Vagina (tissue), 2 donors: ENCODE measurements at places on chromosomes 7 and 10. TPM values are rescaled to one million over a fixed set of nuclear protein-coding genes. Genes with fewer than 3 reads are reported as not detected.

Gene KIF11
- total RNA-seq: 3.4 TPM

Gene OPALIN
- not detected for total RNA-seq

Gene HPS6
- 29.7 TPM for total RNA-seq

Gene SEMA3C
- total RNA-seq: 90.6 TPM

Gene ASB15
- not detected for total RNA-seq

Gene GIMAP6
- 21.4 TPM for total RNA-seq

Gene ARID5B
- total RNA-seq: 75.9 TPM

GRCh38 chr7:45709168-45710042 lies 135.2 kb downstream of the ADCY1 start:
- no peak overlapping the region for H3K4me3 ChIP-seq
- no peaks in the 10 kb centered on the region for H3K36me3 ChIP-seq
- H3K27ac ChIP-seq: peak overlapping the region; percentile 73
- DNase-seq: peak; percentile 90

DNA sequence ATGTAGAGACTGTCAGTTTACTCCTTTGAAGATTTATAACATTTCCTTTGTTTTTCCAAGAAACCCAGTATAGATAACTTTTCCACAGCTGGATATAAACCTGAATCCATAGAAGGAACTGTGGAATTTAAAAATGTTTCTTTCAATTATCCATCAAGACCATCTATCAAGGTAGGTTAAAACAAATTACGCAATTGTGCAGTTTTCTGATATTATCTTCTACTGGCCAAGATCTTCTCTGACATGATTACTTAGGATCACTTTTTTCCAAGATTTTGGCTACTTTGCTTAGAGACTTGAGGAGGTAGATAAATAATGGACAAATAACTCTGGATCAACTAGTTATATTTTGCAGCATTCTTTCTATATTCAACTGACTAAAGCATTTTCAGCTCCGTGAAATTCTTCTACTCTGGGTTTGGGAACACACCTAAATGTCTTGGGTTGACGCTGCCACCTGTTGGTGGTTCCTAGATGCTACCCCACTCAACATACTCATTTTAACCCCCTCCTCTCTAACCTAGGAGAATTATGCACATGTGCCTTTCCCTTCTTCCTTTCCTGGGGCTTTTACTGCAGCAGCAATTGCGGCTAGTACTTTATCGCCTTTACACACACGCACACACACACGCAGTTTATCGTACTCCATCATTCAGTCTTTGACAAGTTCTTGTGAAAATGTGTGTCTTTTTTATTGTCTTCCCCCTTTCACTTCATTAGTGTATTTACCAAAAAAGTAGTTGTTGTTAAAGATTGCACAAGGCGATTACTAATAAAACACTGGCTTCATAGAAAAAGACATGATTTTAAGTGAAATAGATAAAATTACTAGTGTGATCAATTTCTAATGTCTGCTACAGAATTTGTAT lies 32.7 kb downstream of the ABCB5 start:
- no peaks in the 10 kb centered on the region for H3K36me3 ChIP-seq
- peak overlapping the region; percentile 44 for H3K27ac ChIP-seq
- no peak overlapping the region for H3K4me3 ChIP-seq
- H3K4me1 ChIP-seq: no peaks in the 10 kb centered on the region

DNA sequence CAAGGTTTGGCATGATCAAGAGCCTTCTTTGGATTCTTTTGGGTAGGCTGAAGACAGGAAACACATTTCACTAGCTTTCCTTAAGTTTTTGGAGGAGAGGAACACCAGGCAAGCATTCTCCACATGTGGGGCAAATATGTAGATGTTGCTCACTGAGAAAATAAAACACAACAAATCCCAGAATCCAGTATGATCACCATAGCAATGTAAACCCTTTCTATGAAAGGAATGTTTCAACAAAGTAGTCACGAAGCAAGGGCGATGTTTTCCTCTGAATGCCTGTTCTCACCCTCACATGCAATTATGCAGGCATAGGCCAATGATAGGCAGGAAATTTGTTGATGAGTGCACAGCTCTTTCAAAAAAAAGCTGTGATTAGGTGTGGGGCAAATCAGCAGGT lies 20.5 kb upstream of the CEP41 start:
- no peaks in the 10 kb centered on the region for H3K4me1 ChIP-seq
- no peak for DNase-seq
- no peaks in the 10 kb centered on the region for H3K27me3 ChIP-seq
- no peak overlapping the region for H3K27ac ChIP-seq

GRCh38 chr10:46031648-46032532 lies 1.5 kb upstream of the NCOA4 start:
- H3K4me3 ChIP-seq: no peak overlapping the region
- no peak overlapping the region for H3K27ac ChIP-seq
- no peaks in the 10 kb centered on the region for H3K27me3 ChIP-seq

GRCh38 chr7:101598422-101598985 lies 30.6 kb downstream of the MYL10 start:
- peaks cover 14% of the 10 kb centered on the region for H3K4me1 ChIP-seq
- H3K27me3 ChIP-seq: no peaks in the 10 kb centered on the region
- H3K4me3 ChIP-seq: no peak overlapping the region
- no peak for DNase-seq
- H3K36me3 ChIP-seq: no peaks in the 10 kb centered on the region
- peak overlapping the region; percentile 56 for H3K27ac ChIP-seq

GRCh38 chr7:133234961-133235875 lies 17.7 kb upstream of the EXOC4 start:
- no peak for DNase-seq
- no peak overlapping the region for H3K27ac ChIP-seq
- H3K27me3 ChIP-seq: no peaks in the 10 kb centered on the region
- H3K36me3 ChIP-seq: no peaks in the 10 kb centered on the region
- no peak overlapping the region for H3K4me3 ChIP-seq

DNA sequence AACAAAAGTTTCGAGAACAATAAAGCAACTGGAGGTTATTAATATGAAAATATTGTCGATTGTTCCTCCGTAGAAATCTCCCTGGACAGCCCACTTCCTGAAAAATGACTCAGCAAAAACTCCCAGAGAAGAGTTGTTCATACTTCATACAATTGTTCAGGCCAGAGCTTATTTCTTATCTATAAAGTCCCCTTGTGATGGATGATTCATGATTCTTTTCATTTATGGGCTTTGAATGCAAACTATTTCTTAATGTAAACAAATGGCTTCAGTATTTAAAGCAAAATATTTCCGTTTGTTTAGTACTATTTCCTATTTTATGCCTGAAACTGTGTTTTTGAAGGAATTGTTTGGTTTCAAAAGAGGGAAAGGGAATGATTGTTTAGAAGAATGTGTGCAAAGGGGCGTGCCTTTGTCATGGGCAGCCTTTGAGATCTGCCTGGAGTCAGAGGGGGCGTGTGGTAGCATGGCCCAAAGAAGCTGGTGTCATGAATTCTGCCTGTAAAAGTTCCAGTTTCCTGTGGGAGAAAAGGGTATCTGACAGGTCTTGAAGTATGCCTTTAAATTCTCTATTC lies 26.2 kb upstream of the EXOC6 start:
- no peaks in the 10 kb centered on the region for H3K27me3 ChIP-seq
- no peak overlapping the region for H3K4me3 ChIP-seq
- H3K4me1 ChIP-seq: peaks cover 7% of the 10 kb centered on the region
- DNase-seq: no peak
- no peak overlapping the region for H3K27ac ChIP-seq

- H3K4me3 ChIP-seq: no peak overlapping the region
- no peak for DNase-seq
- H3K36me3 ChIP-seq: no peaks in the 10 kb centered on the region
- no peak overlapping the region for H3K27ac ChIP-seq
- no peaks in the 10 kb centered on the region for H3K27me3 ChIP-seq
Observed at GRCh38 chr7:20141666-20142065, 75.5 kb downstream of the MACC1 start.

DNA sequence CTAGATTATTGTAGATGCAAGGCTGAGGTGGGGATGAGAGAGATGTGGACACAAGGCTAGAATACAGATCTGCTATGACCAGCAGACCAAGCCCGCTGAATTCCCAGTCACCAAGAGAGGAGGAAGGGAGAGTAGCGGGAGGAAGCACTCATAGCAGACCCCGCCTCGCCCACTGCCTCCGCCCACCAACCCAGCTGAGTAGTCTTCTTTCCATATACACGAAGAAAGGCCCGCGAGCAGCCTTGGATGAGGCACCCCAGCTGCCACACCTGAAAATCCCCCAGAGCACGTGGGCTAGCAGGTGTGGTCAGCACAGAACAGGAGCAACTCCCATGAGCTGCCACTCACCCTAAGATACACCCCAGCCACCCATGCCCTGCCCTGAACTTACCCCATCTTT lies 7.9 kb upstream of the H2BK1 start:
- no peaks in the 10 kb centered on the region for H3K4me1 ChIP-seq
- DNase-seq: no peak
- no peak overlapping the region for H3K4me3 ChIP-seq

GRCh38 chr7:93862651-93863050 lies 27.9 kb downstream of the TFPI2 start:
- no peak for DNase-seq
- no peaks in the 10 kb centered on the region for H3K36me3 ChIP-seq
- no peak overlapping the region for H3K4me3 ChIP-seq
- no peak overlapping the region for H3K27ac ChIP-seq
- no peaks in the 10 kb centered on the region for H3K27me3 ChIP-seq

DNA sequence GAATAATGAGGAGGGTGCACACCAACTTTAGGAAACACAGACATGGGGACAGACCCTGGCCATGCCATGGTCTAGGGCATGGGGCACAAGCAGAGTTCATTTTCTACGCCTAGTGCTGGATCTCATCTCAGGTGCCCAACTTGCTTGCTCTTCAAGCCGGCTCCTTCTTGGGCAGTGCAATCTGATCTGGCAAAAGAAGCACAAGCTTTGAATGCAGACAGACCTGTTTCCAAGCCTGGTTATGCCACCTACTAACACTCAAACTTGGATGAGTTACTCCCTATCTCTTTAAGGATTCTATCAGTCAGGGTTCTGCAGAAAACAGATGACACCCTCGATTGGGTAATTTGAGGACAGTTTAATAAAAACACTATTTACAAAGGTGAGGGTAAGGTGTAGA lies 34.9 kb upstream of the WAPL start:
- H3K27me3 ChIP-seq: no peaks in the 10 kb centered on the region
- no peak overlapping the region for H3K4me3 ChIP-seq
- H3K27ac ChIP-seq: no peak overlapping the region

GRCh38 chr7:157499121-157499834 lies 162.5 kb downstream of the DNAJB6 start:
- H3K4me3 ChIP-seq: no peak overlapping the region
- H3K27me3 ChIP-seq: no peaks in the 10 kb centered on the region
- no peaks in the 10 kb centered on the region for H3K4me1 ChIP-seq
- DNase-seq: no peak

DNA sequence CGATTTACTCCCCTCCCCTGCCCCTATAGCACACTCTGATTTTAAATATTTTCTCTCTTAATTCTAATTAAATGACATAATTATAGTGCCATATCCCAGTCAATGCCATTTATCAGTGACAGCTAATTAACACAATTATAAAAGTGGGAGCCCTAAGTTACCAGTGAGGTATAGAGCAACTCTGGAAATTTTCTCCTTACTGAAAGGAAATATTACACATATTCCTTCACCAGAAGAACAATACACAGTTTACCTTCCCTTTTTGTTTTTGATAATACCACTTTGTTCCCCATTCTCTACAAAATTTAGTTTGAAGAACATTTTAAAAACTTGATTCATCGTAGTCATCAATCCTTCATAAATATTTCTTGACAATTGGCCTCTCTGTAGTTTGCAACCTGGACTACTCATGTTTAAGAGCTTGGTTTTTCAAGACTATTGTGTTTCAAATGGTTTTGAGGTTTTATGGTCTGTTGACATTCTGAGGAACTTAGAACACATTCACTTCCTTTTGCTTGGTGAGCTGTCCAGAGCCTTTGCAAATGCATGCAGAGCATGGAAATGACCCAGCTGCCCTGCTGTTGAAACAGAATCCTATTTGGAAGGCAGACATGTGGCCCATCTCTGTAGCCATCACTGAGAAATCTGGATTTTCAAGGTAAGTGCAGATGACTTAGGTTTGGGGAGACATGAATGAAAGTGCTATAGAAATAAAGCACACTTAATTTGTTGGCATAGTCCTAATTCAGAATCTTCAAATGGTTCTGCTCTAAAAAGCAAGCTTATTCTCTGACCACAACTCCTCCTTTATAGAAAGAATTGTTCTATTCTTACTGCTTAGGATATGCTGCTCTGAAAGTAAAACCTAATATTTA lies at the start of gene GPR141:
Gene GPR141, plus strand, starts transcription at position 521 of the 875 bp plus-strand sequence. CDS start 56,628 bp downstream, outside the sequence.
- H3K4me3 ChIP-seq: no peak within 1 kb of the TSS
- H3K4me1 ChIP-seq: no peaks in the 10 kb centered on the region
- H3K36me3 ChIP-seq: no peaks in the 10 kb centered on the region
- DNase-seq: no peak
- H3K27me3 ChIP-seq: no peaks in the 10 kb centered on the region

GRCh38 chr10:123994417-123995081 lies 98.8 kb downstream of the CHST15 start:
- H3K27ac ChIP-seq: no peak overlapping the region
- peak overlapping the region; percentile 16 for H3K4me3 ChIP-seq
- H3K4me1 ChIP-seq: peaks cover 23% of the 10 kb centered on the region
- peaks cover 5% of the 10 kb centered on the region for H3K27me3 ChIP-seq

DNA sequence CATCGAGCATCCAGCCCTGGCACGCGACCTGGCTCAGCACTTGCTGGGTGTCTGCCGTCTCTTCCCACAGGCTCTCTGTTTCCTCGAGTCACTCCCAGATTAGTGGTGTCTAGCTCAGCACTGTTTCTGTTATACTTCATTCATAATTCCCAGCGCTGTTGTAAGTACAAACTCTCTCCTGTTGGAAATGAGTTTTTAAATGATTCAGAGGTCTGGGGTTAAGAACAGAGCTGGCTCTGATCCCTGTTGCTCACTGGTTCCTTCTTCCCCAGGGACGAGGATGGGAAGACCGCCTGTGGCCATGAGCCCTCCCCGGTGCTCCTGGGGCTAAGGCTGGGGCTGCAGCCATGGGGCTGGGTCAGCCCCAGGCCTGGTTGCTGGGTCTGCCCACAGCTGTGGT lies 17.3 kb upstream of the C10orf95 start:
- no peak overlapping the region for H3K4me3 ChIP-seq
- no peaks in the 10 kb centered on the region for H3K4me1 ChIP-seq
- H3K27me3 ChIP-seq: no peaks in the 10 kb centered on the region

DNA sequence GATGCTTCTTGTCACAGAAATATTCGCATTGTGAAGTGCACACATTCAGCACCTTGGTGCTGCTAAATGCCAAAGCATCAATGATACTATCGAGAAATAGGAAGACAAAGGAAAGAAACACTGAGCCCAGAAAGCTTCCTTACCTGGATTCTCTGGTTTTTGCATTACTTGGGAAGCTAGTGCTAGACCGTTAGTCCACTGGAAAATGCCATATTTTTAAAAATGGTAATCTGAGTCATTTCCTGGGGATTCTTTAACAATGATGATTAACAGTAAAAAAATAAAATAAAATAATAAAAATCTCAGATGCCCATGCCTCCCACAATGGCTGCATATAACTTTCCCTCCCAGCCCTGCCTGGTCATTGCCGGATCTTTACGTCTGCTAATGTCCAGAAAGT lies 420.1 kb upstream of the MGMT start:
- no peak for DNase-seq
- no peaks in the 10 kb centered on the region for H3K36me3 ChIP-seq
- no peak overlapping the region for H3K4me3 ChIP-seq
- no peaks in the 10 kb centered on the region for H3K4me1 ChIP-seq

GRCh38 chr7:97506728-97507127 lies 225.2 kb upstream of the TAC1 start:
- H3K4me1 ChIP-seq: no peaks in the 10 kb centered on the region
- no peak overlapping the region for H3K4me3 ChIP-seq
- no peak overlapping the region for H3K27ac ChIP-seq
- no peaks in the 10 kb centered on the region for H3K36me3 ChIP-seq
